ENCODE measurements at places on chromosomes 4 and X.

DNA sequence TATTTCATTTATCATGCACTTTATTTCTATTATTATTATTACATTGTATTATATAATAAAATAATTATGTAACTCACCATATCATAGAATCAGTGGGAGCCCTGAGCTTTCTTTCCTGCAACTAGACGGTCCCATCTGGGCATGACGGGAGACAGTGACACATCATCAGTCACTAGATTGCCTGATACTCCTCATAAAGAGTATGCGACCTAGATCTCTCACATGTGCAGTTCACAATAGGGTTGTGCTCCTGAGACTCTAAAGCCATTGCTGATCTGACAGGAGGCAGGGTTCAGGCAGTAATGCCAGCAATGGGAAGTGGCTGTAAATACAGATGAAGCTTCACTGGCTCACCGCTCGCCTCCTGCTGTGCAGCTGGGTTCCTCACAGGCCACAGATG, 62.3 kb downstream of the DMD start:
- DNase-seq = no peak

DNA sequence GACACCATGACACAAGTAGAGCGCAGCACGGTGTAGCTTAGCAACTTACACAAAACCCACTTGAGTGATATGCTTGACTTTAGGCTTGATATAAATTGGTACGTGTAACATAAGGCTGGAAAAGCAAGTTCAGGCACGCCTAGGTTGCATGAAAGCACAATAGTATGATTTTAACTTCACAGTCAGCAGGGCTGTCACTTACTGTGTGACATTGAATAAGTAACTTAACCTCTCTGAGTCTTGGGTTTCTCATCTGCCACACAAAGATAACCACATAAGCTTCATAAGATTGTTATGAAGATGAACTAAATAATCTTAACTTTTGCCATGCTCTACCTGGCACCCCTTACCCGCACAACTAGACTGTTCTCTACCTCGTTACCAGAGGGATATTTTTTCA, 9.5 kb downstream of the SRD5A3 start:
- no peak for DNase-seq

DNA sequence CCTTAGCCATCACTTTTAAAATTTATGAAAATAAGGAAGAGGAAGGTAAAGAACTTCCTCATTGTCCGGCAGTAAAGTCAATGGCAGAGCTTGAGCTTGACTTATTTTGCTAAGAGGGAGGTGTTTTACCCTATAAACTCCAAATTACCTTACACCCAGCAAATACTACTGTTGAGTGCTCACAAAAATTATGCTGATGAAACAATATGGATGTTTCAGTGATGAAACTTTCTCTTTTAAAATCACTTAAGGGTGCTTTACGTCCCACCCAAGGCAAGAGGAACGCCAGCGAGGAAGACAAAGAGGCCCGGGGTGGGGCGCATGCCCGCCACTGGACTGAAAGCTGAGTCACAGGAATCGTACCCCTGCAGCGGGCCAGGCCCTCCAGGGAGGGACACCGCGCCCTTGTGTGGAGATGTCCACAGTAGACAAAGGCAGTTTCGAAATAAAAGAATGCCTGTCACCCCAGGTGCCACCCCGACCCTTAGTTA, 560 bp upstream of the TMSB4X start:
- peak; percentile 50 for DNase-seq

GRCh38 chr4:83894831-83895230, 358.9 kb downstream of the GPAT3 start:
- no peak for DNase-seq

- DNase-seq = peak; percentile 91
These were observed 1.1 kb upstream of the GTPBP6 start for GRCh38 chrX:319579-320125.
